Fibroblast of lung (primary cell): ENCODE measurements at places on chromosomes 1 and 21. TPM values are rescaled to one million over a fixed set of nuclear protein-coding genes. Genes with fewer than 3 reads are reported as not detected.

PCBP3 gene
- 0.51 and 0.61 TPM in 2 replicates for polyA plus RNA-seq

CLCA4 gene
- polyA plus RNA-seq = not detected in 2 replicates

ADORA3 gene
- not detected in 2 replicates for polyA plus RNA-seq

SLFNL1 gene
- polyA plus RNA-seq = 0.01 TPM in 1 of 2 replicates, not detected in the other

GJB3 gene
- polyA plus RNA-seq = not detected in 2 replicates

TMEM269 gene
- 0.06 and 0.10 TPM in 2 replicates for polyA plus RNA-seq

LEFTY1 gene
- polyA plus RNA-seq = not detected in 2 replicates

ATP6V1G3 gene
- 0.12 TPM in 1 of 2 replicates, not detected in the other for polyA plus RNA-seq

LBR gene
- 34.1 and 39.0 TPM in 2 replicates for polyA plus RNA-seq

- no peak overlapping the region for H3K27ac ChIP-seq
- H3K4me1 ChIP-seq = no peaks in the 10 kb centered on the region
- no peak for DNase-seq
- H3K4me3 ChIP-seq = no peak overlapping the region
- peaks cover 4% of the 10 kb centered on the region for H3K27me3 ChIP-seq
Observed at GRCh38 chr21:35748678-35749314, 311.5 kb downstream of the SETD4 start.

DNA sequence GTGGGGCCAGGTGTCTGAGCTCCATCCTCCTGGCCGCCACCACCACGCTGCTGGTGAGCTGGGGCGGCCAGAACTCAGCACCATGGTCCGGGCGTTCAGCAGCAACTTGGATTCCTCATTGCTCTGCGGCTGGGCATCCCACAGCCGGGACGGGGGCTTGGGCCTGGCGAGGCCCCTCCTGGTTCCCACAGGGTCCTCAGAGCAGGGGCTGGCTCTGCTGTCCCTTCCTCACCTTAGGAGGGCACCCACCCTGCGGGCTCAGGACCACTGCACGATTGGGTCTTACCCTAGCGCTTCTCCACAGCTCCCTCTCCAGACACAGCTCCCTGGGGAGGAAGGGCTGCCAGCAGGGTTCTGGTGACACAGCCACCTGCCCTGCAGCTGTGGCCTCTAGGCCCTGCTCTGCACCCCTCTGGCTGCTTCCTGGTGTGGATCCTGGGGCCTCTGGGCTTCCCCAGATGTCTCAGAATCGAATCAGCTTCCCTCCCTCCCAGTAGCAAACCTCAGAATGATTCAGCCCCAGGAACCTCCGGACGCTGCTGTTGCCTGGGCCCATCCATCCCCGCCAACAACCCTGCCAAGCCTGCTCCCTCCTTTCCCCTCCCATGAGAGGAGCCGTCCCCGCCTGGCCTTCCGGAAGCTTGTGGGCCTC lies 25.0 kb downstream of the CRYAA start:
- DNase-seq = peak; percentile 87
- H3K27ac ChIP-seq = no peak overlapping the region
- H3K27me3 ChIP-seq = no peaks in the 10 kb centered on the region
- H3K36me3 ChIP-seq = no peaks in the 10 kb centered on the region

DNA sequence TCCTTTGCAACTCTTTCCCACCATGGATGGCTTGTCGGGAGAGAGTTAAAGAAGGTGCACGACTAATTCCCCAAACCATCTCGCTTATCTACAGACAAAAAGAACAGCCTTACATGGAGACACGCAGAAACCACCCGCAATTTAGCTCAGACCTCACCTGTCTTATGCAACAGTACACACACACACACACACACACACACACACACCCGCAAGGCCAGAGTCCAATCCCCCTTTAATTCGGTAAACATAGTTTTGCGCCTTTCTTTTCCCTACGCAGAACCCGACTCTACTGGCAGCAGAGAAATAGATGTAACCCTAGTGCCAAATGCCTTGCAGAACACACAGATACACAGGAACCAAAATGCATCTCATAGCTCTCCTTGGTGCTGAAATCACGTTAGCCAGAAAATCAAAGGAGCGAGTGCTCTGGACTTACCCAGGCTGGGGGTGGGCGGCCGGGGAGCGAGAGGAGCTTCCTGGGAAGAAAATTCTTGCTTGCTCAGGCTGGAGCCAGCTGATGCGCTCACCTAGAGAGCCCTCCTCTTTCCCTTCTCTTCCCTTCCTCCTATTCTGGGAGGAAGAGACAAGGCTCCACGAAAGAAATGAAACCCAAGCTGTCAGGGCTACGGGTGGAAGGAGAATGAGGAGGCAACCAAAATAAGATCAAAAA lies 470 bp downstream of the TNR start:
- H3K27me3 ChIP-seq = no peaks in the 10 kb centered on the region
- H3K4me1 ChIP-seq = no peaks in the 10 kb centered on the region
- H3K36me3 ChIP-seq = no peaks in the 10 kb centered on the region

GRCh38 chr1:237482777-237483176 lies 407.9 kb downstream of the ZP4 start:
- DNase-seq = no peak
- H3K27me3 ChIP-seq = no peaks in the 10 kb centered on the region
- no peaks in the 10 kb centered on the region for H3K36me3 ChIP-seq
- no peaks in the 10 kb centered on the region for H3K4me1 ChIP-seq
- no peak overlapping the region for H3K4me3 ChIP-seq

GRCh38 chr1:25922056-25922970 lies 16.1 kb upstream of the STMN1 start:
- peaks cover 3% of the 10 kb centered on the region for H3K4me1 ChIP-seq
- no peaks in the 10 kb centered on the region for H3K27me3 ChIP-seq
- peak overlapping the region; percentile 54 for H3K4me3 ChIP-seq

DNA sequence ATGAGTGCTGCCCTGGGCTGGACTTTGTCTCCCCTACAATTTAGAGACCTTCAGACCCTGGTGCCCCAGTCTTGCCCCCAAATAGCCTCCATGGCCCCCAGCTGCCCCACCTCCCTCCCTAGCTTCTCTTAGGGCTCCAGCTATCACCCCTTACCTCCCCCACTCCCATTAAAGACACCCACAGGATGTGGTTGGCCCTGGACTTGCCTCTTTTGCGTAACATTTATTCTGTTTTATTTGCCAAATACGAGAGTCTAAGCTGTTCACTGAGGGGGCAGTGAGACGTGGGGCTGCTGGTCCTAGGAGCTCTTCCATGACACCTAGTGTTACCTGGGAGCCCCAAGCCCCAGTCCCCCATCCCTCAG lies 4.5 kb downstream of the ZC3H12A start:
- peaks cover 34% of the 10 kb centered on the region for H3K36me3 ChIP-seq
- H3K27ac ChIP-seq = peak overlapping the region; percentile 92
- H3K4me3 ChIP-seq = peak overlapping the region; percentile 85
- peak; percentile 44 for DNase-seq
- H3K27me3 ChIP-seq = no peaks in the 10 kb centered on the region
- H3K4me1 ChIP-seq = peaks cover 37% of the 10 kb centered on the region

- no peaks in the 10 kb centered on the region for H3K36me3 ChIP-seq
- DNase-seq = no peak
- no peaks in the 10 kb centered on the region for H3K4me1 ChIP-seq
- no peak overlapping the region for H3K27ac ChIP-seq
- H3K4me3 ChIP-seq = no peak overlapping the region
Observed at GRCh38 chr1:33609739-33610138, 137.3 kb downstream of the ZSCAN20 start.

- H3K4me1 ChIP-seq = no peaks in the 10 kb centered on the region
- no peak overlapping the region for H3K27ac ChIP-seq
- no peak for DNase-seq
- H3K36me3 ChIP-seq = no peaks in the 10 kb centered on the region
- H3K27me3 ChIP-seq = no peaks in the 10 kb centered on the region
Observed at GRCh38 chr1:56758794-56759193, 60.4 kb downstream of the FYB2 start.

- DNase-seq = no peak
- H3K36me3 ChIP-seq = no peaks in the 10 kb centered on the region
- no peak overlapping the region for H3K4me3 ChIP-seq
- H3K27ac ChIP-seq = peak overlapping the region; percentile 58
Observed at GRCh38 chr1:16260814-16261213, 23.8 kb upstream of the CPLANE2 start.

GRCh38 chr1:113388621-113389358 lies 1.5 kb upstream of the MAGI3 start:
- no peak for DNase-seq
- peaks cover 6% of the 10 kb centered on the region for H3K4me1 ChIP-seq
- H3K27ac ChIP-seq = no peak overlapping the region

- H3K36me3 ChIP-seq = no peaks in the 10 kb centered on the region
- DNase-seq = no peak
- H3K4me3 ChIP-seq = no peak overlapping the region
- H3K27ac ChIP-seq = no peak overlapping the region
Observed at GRCh38 chr1:66132324-66132723, 339.6 kb downstream of the PDE4B start.

DNA sequence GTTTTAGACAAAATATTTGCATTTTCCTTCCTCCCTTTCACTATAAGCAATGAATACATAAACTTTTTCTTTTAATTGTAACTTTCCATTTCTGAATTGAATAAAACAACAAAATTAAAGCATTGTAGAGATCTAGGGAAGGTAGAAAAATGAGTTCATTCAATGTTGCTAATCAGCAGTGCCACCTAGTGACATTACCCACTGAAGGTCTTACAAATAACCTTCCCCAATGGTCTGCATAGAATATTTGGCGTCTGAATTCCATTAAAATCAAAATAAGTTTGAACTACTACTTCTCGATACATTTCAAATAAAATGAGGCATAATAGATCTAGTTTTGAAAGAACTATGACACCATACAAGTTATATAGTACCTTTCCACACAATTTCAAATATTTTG lies 19.6 kb downstream of the FH start:
- H3K27me3 ChIP-seq = no peaks in the 10 kb centered on the region
- no peak overlapping the region for H3K4me3 ChIP-seq
- DNase-seq = peak; percentile 77
- peaks cover 2% of the 10 kb centered on the region for H3K36me3 ChIP-seq

DNA sequence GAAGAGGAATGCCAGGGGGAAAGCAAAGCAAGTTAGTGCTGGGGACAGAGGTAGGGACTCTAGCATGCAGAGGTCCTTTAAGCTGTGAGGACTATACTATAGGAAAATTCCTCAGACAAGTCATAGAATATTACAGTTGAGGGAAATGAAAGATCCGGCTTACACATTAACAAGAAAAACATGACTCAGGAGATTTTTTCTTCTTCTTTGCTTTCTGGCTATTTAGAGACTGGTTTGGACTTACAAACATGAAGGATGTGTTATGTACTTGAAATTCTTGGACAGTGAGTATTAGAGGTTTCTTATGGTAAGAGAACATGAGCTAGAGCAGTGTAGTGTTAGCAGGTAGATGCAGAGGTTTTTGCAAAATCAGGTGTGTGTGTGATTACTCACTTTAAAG lies 24.9 kb downstream of the USP25 start:
- H3K36me3 ChIP-seq = no peaks in the 10 kb centered on the region
- H3K27me3 ChIP-seq = no peaks in the 10 kb centered on the region

GRCh38 chr1:47663286-47663685 lies 225.4 kb downstream of the FOXD2 start:
- H3K27ac ChIP-seq = no peak overlapping the region
- no peak overlapping the region for H3K4me3 ChIP-seq
- no peaks in the 10 kb centered on the region for H3K4me1 ChIP-seq

GRCh38 chr1:175174309-175175102 lies 18.1 kb downstream of the KIAA0040 start:
- DNase-seq = no peak
- H3K27me3 ChIP-seq = no peaks in the 10 kb centered on the region
- H3K27ac ChIP-seq = no peak overlapping the region
- H3K4me3 ChIP-seq = no peak overlapping the region
- no peaks in the 10 kb centered on the region for H3K36me3 ChIP-seq

DNA sequence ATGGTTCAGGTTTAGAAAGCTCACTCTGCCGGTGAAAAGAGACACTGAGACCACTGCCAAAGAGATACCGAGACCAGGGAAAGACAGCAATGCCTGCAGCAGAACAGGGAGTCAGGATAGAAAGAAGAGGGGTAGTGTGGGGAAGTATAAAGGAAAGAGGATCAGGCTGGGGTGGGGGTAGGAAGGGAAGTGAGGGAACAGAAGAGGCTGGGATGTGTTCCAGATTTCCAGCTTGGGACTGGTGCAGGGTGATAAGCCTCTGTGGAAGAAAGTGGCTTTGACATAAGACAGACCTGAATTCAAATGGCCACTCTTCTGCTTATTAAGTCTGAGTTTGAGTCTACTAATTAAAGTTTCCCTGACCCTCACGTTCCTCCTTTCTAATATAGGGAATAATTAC lies 105.9 kb downstream of the PIK3R3 start:
- no peak overlapping the region for H3K4me3 ChIP-seq
- no peak overlapping the region for H3K27ac ChIP-seq
- DNase-seq = peak; percentile 15

DNA sequence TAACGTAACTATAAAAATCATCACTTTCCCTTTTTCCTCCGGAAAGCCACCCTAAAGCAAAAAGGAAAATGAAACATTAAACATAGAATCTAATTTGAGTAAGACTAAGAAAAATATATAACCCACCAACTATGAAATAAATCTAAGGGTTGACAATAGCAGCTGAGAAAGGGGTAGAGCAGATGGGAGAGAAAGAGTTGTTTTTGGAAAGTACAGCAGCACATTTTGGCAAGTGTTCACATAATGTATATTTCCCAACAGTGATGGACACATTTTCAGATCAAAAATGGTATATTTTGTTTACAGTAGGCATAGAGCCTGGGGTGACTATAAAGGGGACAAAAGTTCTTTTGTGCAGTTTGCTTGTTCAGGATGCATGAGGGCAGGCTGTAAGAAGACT lies 1287.4 kb upstream of the B3GALT2 start:
- H3K4me3 ChIP-seq = no peak overlapping the region
- no peaks in the 10 kb centered on the region for H3K27me3 ChIP-seq
- no peaks in the 10 kb centered on the region for H3K36me3 ChIP-seq
- no peaks in the 10 kb centered on the region for H3K4me1 ChIP-seq
- H3K27ac ChIP-seq = no peak overlapping the region
- no peak for DNase-seq

DNA sequence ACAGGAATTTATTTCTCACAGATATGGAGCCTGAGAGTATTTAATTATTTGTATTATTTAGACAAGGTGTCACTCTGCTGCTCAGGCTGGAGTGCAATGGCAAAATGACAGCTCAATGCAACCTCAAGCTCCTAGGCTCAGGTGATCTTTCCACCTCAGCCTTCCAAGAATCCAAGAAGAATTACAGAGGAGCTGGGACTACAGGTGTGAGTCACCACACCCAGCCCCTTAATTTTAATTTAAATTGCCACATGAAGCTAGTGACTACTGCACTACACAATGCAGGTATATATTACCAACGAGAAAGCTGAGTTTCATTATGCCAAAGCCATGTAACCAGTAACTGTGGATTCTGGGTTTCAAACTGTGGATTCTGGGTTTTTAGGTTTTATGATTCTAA lies 2.1 kb downstream of the KHDC4 start:
- H3K27ac ChIP-seq = no peak overlapping the region
- peaks cover 12% of the 10 kb centered on the region for H3K4me1 ChIP-seq
- H3K27me3 ChIP-seq = no peaks in the 10 kb centered on the region
- peaks cover 5% of the 10 kb centered on the region for H3K36me3 ChIP-seq
- H3K4me3 ChIP-seq = peak overlapping the region; percentile 98
- DNase-seq = no peak

- no peaks in the 10 kb centered on the region for H3K36me3 ChIP-seq
- DNase-seq = no peak
- H3K27ac ChIP-seq = no peak overlapping the region
- no peak overlapping the region for H3K4me3 ChIP-seq
- H3K27me3 ChIP-seq = no peaks in the 10 kb centered on the region
Observed at GRCh38 chr1:207097871-207098324, 6.1 kb upstream of the C4BPA start.

GRCh38 chr1:53541761-53542550 lies 82.8 kb downstream of the DMRTB1 start:
- no peaks in the 10 kb centered on the region for H3K36me3 ChIP-seq
- peak; percentile 91 for DNase-seq
- no peaks in the 10 kb centered on the region for H3K27me3 ChIP-seq
- H3K4me3 ChIP-seq = no peak overlapping the region
- peaks cover 15% of the 10 kb centered on the region for H3K4me1 ChIP-seq

- H3K36me3 ChIP-seq = peaks cover 2% of the 10 kb centered on the region
- DNase-seq = no peak
Observed at GRCh38 chr21:25967901-25968438, 202.6 kb downstream of the APP start.
